Effector memory CD4-positive, alpha-beta T cell (primary cell): ENCODE measurements at places on chromosomes 2 and 18.

DNA sequence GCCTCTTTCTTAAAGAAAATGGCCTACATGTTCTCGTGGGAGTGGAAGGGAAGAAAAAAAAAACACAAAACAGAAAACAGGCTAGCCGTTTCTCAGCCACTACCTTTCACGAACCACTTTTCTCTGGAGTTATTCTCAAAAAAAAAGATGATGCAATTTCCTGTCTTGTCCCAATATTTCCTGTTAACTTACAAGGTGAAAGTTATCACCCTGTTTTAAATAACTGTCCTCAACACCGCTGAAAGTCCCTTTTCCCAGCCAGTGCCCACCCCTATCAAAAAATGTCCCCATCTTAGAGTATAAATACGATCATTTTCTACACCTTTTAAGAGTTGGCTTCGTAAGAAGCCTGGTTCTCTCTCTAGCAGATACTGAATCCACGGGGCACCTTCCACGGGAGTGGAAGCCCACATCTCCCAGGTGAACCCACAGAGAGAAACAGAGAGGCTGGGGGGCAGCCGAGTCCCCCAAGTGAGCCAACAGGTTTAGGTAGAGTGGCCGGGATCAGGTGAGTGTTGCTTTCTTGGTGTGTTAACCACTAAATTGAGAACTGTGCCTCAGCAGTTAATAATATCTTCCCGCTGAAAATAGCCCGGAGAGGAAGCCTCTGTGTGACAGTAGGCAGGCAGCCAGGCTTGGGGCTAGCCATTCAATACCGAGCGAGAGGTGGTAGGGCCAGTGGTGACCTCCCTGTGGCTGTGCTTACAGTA lies 15.9 kb downstream of the SMAD7 start:
- no peak for DNase-seq

GRCh38 chr18:25373432-25374179 lies 21.6 kb upstream of the ZNF521 start:
- no peak for DNase-seq

DNA sequence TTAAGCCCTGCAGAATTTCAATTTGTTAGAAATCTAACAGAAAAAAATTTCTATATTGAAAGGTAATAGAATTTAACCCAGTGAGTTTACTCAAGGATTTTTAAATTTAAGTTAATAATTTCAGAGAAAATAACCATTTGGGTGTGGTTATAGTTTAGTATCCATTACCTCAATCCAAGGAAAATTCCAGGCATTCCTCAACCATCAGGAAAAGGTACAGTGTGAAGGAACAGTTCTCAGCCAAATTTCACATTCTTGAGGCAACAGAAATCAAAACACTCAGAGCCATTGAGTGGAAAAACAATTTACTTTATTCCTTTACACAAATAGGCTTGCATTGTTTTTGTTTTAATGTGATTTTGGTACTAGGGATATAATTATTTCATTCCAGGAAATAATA lies 45.6 kb downstream of the ONECUT2 start:
- no peak for DNase-seq

DNA sequence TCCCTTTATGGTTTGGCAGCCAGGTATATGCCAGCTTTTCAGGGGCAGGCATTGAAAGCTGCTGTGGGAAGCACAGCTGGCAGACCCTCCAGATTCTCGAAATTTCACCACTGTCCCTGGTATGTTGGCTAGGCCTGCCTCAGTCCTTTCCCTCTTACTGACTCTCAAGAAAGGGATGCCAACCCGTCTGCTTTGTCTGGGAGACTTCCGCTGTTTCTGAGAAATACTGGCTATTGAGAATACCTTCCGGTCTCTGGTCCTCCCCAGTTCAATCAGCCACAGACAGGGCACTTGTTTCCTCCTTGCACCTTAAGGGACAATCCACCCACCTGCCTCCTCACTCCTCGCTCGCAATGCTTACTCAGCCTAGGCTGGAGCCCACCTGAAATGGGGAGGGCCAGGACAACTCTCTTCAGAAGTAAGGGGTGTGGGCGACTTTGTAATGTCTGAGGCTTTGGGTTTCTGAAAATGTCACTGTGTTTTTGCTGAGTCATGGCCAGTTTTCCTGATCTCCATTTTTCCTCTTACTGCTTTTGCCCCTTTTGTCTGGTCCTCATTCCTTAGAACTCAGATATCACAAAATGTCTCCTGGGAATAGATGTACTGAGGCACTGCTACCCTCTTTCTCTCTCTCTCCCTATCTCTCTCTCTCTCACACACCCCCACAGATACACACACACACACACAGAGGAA lies 571.1 kb downstream of the TNS1 start:
- no peak for DNase-seq

DNA sequence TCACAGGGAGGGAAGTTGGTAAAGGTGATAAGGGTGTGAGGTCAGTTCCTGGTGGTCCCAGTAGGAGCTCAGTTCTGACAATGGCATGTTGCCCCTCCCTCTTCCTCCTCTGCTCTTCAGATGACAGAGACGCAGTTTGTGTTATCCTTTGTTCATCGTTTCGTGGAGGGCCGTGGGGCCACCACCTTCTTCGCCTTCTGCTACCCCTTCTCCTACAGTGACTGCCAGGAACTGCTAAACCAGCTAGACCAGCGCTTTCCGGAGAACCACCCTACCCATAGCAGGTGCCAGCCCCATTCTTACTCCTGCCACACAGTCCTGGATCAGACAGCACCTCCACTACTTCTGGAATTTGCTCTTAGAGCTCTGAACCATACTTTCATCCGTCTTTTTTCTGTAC lies 2.3 kb downstream of the AGBL5 start:
- no peak for DNase-seq

- DNase-seq: no peak
Observed at GRCh38 chr2:18991177-18992168, 366.9 kb downstream of the OSR1 start.

DNA sequence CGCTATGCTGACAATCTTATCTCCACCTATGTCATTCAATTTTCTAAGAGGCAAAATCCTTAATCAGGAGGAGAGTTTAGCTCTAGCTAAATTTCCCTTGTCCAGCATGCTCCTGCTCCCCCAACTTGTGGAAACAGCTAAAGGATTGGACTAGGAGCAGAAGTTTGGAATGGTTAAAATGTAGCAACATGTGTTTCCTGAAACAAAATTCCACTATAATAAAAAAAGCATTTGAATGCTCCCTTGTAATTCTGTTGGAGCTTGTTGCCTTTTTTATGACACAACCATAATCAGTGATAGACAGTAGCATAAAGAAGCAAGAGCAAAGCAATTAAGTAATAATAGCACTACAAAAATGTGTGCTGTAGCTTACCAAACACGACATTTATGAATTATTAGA lies 6.9 kb downstream of the ACTR3 start:
- no peak for DNase-seq

DNA sequence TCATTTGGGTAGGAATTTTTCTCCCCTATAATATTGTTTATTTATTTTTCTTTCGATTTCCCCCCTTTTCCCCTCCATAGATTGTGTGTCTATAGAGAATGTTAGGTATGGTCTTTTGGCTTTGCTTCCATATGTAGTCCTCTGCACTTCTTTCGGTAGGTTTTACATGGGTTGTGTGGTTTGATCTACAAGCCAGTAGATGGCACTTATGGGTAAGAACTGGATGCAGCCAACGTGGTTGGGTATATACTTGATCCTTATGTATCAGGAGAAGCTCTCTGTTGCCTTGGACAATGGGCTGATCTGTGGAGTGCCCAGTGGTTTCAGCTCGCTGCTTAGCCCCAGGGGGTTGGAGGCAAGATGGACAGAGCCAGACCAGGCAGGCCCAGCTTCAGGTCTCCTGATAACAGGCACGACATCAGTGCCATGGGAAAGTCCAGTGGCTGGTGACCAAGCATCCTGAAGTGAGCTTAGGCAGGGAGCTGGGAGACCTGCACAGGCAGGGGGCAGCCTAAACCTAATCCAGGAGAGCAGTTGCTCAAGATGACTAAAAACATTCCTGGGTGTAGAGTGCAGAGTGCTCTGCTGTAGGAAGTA lies 488.3 kb downstream of the CCDC85A start:
- no peak for DNase-seq

DNA sequence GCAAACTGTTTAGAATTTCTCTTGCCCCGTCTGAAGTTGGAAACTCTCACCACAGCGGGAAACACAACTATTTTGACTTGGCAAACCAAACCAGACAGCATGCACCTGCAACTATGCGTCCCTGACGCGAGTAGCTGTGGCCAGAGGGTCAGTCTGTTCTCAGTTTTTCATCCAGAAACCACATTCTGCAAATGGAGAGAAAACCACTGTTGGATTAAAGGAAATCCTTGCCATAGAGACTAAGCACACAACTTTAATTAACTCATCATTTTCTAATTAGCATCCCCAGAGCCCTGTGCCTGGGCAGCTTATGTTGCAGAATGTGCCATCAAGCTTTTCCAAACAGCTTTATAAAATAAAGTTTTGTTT lies 415.7 kb upstream of the TCF4 start:
- DNase-seq: no peak

DNA sequence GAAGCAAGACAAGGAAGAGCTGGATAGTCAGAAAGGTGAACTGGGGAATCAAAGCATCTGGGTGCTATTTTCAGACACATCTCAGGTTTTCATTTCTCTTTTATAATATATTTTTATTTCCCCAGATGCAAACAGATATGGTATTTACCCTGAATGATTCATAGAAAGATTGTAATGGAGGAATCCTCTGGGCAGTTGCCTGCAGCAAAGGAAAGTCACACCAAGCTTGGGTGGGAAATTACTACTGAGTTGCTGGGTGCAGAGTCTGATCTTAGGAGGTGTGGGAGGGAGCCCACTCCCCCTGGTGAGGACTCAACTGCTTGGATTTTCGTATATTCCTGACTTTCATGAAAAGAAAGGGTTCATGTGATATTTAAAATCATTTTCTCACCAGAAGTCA lies 2.1 kb downstream of the EFR3B start:
- DNase-seq: no peak

DNA sequence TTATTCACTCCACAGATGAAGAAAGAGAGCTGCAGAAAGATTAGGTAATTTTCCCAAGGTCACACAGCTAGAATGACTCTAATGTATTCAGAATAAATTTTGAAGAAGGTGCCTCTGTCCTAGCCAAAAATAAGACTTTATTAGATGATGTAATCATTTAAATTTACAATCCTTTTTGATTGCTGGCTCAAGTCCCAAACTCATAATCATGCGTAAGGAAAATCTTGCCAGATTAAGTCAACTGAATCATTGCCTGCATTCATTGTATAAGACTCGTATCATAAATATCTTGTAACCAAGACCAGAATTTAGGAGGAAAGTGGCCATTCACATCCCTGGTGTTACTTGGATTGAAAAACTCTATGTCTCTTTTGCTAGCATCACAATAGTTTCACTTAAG lies 53.1 kb upstream of the STK39 start:
- DNase-seq: no peak

- no peak for DNase-seq
Observed at GRCh38 chr2:164714471-164714870, 93.2 kb upstream of the GRB14 start.

DNA sequence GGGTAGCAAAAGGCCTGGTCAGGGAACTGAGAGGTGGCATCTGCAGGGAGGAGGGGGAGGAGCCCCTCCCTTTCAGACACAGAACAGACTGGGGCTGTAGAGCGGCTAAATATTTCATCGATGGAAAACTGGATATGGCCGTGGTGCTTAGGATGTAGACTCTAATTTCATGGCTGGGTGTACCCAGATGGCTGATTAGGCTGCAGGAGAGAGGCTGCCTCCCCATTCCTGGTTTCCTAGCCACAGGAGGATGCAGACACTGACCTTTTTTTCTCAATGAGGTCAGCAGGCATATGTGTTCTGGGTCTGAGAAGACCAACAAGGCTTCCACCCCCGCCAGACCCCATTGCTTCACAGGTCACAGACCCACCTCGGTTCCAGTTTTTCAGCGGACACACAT lies 79.3 kb upstream of the STPG4 start:
- no peak for DNase-seq

DNA sequence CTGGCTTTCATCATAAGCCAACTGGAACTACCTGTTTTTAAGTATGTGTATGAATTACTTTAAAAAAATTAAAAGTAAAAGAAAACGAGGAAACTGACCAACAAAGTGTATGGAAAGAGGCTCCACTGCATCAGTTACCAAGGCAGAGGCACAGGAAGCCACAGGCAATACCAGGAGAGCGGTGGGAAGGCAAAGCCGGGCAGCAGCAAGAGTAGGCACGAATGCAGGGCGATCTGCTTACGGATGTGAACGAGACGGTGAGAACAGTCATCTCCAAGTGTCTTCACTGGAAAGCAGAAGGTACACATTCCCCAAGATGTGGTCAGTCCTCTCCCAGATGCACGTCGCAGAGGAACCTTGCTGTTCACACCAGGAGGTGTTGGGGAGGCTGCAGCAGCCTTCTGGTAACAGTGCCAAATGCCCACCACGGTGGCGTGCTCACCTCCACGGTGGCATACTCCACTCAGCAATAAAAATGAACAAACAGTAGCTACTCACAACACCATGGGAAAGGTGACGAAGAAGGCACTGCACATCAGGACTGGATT lies 43.1 kb downstream of the HS6ST1 start:
- no peak for DNase-seq

GRCh38 chr18:579238-579637 lies 942 bp upstream of the CETN1 start:
- no peak for DNase-seq

DNA sequence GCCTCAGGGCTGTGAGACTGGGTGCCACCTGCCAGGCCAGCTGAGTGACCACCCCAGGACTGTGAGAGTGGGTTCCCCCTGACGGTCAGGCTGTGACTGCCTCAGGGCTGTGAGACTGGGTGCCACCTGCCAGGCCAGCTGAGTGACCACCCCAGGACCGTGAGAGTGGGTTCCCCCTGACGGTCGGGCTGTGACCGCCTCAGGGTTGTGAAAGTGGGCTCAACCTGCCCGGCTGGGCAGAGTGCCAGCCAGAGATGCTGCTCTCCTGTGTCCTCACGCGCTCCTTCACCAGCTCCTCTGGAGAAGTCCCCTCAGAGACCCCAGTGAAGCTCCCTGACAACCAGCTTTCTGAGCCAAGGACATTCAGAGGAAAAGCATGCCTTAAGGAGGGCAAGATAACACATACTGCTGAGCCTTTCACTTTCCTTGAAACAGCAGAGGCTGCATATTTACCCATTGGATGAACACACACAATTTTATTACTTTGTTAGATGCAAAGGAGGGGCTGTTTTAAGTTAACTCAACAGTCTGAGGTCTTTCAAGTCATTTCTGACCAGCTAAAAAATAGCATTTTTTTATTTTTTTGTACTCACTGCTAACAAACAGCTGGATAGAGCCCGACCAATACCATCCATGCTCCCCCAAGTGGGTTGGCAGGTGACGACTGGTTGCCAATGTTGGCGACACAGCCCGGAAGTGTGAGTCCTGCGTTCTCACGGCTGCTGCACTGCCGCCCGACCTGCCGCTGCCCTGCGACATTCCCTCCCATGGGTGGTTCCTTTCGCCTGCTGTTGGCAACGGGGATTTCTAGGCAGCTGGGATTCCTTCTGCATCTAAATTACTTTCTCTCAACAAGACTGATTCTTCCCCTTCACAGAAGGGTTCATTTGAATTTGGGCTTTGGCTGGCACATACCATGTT lies 70.7 kb downstream of the NDUFA10 start:
- DNase-seq: no peak
